ENCODE measurements at places on chromosomes 1 and 21.

DNA sequence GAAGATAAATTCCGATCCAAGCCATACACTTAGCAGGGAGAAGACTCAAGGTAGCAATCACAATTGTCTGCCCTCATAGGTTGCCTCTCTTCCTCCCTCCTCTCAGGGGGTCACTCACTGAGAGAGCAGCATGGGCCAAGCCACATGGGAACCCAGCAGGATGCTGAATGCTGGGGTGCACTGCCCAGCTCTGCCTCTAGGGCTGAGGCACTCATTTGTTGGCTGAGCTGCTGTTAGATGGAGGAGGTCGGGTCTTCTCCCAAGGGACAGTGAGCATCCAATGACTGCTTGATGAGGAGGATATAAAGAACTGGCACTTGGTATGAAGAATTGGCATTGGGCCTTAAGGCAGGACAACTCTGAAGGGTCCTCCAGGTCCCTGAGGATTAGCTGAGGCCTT is 418.8 kb downstream of the SIPA1L2 start:
- no peak for DNase-seq

DNA sequence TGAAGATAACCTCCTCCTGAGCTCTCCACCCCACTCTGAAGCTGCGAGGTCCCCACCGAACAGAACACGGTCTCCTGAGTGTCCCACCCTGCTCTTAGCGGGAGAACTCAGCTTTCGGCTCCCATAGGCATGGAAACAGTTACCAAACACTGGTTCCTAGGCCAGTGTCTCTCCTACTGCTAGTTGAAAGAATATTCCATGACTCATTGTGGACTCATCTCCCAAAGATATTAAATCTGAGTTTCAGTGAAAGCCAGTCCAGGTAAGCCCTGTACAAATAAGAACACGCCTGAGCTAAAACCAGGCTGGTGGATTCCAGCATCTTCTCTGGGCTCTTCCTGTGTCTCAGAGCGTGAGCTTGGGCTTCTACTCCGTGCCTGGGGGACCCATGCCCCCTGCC is 107.5 kb upstream of the CLDN14 start:
- DNase-seq = no peak

DNA sequence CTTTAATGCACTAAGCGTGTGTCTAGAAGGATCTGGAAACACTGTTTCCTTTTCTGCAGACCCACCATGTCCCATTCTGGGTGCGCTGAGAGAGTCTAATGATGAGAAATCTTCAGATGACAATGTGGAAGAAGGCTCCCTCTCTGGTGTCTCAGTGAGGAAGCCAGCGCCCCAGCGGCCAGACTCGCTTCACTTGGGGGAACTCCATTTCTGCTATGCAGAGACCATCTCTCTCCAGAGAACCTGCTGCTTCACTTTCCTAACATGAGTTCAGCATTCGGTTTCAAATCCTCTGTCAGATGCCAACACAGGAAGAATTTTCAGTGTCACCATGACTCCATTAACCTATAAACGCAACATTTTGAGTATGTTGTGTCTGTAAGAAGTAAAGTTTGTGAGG is 121.8 kb downstream of the SYF2 start:
- DNase-seq = no peak

- no peak for DNase-seq
Measured at GRCh38 chr1:232927830-232928505, 22.4 kb upstream of the NTPCR start.

DNA sequence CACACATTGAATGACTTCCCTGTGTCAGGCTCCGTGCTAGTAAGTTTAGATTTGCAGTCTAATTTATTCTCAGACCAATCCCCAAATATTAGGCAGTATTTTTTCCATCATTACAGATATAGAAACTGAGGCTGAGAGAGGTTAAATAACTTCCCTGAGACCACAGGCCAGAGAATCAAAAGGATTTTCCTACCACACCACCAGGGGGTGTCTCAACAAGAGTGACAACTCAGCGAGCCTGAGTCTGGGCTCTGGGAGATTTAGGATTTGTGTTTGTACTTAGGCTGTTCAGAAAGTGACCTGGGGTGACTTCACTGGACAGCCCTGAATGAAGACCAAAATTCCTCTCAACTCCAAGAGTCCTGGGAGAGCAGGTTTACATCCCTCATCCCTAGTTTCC is 13.3 kb upstream of the LCE5A start:
- no peak for DNase-seq

DNA sequence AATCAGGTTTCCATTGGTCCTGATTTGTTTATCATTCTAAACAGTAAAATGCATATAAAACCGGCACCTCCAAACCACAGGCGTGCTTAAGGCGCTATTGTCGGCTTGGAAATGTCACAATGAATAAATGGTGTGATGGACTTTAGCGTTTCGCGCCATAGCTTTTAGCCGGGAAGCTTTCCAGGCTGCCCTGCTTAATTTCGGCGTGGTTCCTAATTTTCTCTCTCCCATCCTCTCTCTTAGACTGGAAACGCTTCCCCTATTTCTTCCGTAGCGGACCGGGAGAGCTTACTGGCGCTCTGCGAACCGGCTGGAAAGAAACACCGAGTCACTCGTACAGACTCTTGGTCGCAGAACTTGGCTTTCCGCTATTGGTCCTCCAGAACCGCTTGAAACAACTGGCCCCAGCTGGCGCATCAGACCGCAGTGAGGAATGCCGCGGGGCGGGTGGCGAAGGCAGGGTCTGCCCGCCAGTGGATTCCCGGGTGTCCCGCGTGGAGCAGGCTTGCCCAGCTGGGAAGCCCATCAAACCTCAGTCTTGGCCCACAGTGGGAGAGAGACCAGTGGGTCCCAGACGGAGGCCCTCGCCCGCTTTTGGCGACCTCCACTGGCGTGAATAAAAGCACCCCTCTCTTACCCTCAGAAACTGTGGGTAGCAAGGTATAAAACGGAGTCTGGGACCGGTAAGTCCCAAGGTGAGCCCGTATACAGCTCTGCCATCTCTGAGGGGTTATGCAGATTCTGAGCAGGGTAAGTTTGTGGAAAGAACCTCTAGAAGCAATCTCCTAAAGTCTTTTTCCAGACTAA is 4.0 kb upstream of the LHX8 start:
- DNase-seq = no peak

- DNase-seq = no peak
Measured at GRCh38 chr1:30730346-30731108, 7.1 kb upstream of the MATN1 start.

- DNase-seq = no peak
Measured at GRCh38 chr1:155253797-155254196, 1.5 kb downstream of the ENTREP3 start.

DNA sequence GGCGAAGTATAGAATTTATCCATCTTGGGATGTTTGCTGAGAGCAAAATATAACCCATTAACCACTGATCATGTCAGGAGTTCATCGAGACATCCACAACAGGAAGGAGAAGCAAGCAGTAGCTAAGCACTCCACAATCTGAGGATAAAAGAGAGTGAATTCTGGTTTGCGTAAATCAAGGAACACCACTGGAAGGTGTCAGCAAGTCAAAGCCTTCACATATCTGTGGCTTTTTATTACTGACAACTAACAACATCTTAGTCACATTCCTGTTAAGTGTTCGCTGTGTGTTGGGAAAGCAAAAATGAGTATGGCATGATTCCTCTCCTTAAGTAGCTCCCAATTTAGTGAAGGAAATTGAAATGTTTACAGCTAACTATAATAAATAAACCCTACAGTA is 44.5 kb upstream of the DARS2 start:
- no peak for DNase-seq

DNA sequence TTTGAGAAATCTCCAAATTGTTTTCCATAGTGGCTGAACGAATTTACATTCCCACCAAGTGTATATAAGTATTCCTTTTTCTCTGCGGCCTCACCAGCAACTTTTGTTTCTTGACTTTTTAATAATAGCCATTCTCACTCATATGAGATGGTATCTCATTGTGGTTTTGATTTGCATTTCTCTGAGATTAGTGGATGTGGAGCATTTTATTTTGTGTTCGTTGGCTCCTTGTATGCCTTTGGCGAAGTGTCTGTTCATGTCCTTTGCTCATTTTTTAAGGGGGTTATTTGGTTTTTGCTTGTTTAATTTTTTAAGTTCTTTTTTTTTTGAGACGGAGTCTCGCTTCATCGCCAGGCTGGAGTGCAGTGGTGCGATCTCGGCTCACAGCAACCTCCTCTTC is 45.1 kb upstream of the MPC2 start:
- no peak for DNase-seq

Data from CD4-positive, alpha-beta T cell treated with Interleukin-17A for 1 hour (primary cell).